Stimulated activated CD4-positive, alpha-beta T cell treated with anti-CD3 and anti-CD28 coated beads, Interleukin-4, amount 100 ng/mL, for 1 hour (primary cell): ENCODE measurements at places on chromosomes 6 and 20.
A peak's percentile ranks its signal among the peaks of the same experiment; 100 is the strongest.

DNA sequence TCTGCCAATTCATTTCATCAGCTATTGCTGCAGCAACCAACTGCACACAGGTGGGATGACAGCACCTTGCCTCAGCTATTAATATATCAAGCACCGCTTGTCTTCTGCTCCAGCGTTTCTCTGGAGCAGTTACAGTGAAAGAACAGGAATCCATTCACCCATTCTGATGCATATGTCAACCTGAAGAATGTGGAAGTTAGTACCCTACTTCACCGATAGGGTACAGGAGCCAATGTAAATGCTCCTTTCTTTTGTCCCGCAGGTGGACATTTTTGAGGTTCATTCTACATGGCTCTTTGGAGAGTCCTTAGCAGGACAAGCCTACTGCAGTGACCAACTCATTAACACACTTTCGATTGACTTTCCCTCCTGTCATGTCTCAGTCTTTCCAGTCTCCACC, 139.9 kb upstream of the PRND start:
- no peak for DNase-seq

DNA sequence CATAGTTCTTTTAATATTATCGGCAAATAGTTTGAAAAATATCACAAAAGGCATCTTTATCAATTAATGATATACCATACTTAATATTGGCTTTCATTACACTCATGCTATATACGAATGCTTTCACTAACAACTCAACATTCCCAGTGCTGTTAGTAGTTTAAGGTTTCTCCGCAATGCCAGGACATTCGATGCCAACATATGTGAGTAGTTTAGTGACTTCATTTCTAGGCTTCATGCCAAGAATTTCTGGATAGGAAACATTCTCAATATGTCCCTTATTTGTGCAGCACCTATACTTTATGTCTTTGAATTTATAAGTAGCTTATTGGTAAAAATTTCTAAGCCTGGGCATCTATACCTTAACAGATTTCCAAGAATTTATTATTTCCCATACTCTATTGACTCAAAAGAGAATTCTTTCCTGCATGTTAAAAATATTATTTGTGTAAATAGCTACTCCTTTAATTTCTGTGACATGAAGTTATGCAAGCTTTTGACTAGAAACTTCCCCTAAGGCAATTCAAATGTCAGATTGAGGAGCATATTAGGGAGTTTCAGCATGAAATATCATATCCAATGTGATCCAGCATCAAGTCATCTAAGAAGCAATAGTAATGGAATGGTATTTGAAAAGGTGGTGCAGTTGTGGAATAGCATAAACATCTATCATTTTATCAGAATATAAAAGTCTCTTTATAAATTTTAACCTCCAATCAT, 236.0 kb upstream of the STXBP5 start:
- DNase-seq: no peak

DNA sequence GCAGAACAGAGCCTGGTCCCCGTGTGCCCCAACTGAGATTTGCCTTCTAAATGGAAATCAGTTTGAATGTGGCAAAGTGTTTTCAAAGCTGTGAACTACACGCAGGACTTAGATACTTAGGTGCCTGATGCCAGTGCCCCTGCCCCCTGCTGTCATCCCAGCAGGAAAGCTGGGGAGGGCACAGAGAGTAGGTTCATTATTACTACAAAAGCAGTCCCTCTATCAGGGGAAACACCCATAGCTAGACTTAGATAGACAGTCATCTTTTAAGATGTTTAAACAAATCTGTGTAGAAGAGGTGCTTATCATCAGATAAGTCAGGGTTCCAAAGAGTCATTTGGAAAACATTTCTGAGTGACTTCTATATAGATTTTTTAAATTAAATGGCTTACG, 155.0 kb upstream of the SNX9 start:
- DNase-seq: no peak

DNA sequence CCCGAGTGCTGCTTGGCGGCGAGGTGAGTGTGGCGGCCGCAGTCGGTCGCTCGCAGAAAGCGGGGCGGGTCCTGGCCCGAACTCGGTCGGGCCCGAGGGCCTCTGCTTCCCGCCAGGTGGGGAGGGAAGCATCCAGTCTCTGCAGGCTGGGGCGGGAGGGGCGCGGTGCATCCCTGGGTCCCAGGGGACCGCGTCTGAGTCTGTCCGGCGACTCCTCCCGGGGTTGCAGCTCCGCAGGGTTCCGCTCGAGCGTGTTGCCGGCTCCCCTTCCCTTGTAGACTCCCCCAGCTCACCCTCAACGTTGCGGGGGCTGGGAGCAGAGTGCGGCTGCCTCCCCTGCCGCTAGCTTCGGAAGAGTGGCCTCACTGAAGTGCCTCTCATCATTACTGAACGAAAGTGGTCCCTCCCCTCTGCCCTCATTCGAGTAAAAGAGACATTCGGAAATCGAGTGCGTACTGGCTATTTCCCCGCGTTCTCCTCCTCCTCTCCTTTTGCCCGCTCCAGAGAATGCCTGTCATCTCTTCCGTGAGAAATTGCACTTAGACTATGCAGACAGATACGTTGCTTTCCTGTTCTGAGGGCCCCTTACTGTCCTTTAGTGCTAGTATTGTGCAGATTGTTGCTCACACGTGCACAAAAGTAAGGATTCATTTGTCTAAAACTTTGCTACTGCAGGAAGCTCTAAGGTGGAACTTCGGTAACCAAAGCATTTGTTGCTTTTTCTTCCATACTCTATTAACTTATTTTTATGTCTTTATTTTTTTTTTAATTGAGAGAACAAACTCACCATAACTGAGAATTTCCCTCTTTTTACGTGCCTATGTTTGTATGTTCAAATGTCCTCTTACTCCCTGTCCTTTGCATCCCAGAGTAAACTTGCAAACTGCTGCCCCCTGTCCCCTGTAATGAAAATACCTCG, 751 bp downstream of the MAP3K4 start:
- DNase-seq: peak; percentile 48

GRCh38 chr20:7347409-7347808, 579.9 kb downstream of the BMP2 start:
- no peak for DNase-seq

DNA sequence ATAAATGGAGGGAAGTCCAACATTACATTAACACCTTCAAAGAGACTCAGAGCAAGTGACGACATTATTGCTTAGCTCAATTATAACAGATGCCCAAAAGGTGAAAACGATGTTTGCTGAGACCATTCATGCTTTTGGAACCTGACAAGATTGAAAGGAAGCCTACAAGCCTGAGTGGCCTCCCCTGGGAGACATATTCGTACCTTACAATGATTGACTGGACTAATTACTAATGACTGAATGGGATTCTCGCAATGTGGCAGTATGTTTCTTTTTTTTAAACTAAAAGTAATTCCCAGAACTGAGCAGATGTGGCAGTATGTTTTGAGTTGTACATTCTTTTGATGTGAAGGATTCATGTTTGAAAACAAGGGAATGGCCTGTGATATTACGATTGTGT, 49.9 kb downstream of the VEGFA start:
- no peak for DNase-seq
